ENCODE measurements at places on chromosomes 7 and 10.
A peak's percentile ranks its signal among the peaks of the same experiment; 100 is the strongest.

GRCh38 chr7:157358753-157359096, 21.9 kb downstream of the DNAJB6 start:
- no peak for DNase-seq

GRCh38 chr10:88786032-88786770, 16.3 kb upstream of the LIPM start:
- DNase-seq = no peak

DNA sequence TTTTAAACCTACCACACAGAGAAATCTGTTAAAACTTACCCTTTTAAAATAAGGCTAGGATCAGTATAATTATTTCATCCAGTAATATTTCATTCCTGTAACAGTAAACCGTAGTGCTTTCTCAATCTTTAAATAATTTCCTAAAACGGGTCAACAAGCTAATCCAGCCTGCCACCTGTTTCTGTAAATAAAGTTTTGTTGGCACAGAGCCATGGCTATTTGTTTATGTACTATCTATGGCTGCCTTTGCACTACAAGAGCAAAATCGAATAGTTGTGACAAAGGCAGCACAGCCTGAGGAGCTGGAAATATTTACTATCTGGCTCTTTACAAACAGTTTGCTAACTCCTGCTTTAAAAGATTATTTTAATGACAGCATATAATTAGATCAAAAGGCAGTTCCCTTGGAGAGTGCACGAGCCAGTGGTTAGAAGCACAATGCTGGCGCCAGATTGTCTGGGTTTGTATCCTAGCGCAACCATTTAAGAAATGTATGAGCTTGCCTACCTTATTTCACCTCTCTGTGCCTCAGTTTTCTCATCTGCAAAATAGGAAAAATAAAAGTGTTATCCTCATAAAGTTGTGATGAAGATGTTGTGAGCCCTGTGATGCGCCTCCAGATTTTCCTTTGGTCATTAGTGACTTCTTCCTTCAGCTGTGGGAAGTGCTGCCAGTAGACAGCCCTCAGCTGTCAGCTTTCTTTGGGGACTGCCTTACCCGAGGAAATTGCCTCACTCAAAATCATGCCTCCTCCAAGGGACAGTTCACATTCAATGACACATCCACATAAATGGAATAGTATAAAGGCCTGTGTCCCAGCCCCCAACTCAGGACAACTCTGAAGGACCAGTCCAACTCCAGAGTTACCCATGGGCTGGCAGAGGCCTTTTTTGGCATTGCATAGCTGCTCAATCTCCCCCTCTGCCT, 11.8 kb upstream of the MIOS start:
- peak; percentile 77 for DNase-seq

- no peak for DNase-seq
These were observed 29.9 kb upstream of the DLD start for GRCh38 chr7:107860981-107861652.

- no peak for DNase-seq
These were observed 165.8 kb downstream of the CFTR start for GRCh38 chr7:117645481-117646165.

DNA sequence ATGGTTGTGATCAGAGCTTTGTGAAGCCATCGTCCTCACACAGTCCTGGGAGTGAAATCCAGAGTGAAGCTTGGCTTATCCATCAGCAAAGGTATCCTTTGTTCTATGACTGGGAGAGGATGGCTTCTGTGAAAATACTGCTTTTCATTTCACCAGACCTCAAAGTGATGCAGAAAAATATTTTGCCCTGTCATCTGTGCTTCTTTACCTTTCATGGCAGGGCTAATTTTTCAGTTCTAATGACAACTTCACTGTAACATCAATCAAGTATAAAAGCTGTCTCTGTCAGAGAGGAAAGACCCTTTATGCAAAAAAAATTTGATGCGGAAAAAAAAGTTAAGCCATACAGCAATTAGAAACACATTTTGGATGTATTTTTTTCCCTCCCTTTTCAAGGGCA, 468.1 kb upstream of the ADARB2 start:
- DNase-seq = no peak

DNA sequence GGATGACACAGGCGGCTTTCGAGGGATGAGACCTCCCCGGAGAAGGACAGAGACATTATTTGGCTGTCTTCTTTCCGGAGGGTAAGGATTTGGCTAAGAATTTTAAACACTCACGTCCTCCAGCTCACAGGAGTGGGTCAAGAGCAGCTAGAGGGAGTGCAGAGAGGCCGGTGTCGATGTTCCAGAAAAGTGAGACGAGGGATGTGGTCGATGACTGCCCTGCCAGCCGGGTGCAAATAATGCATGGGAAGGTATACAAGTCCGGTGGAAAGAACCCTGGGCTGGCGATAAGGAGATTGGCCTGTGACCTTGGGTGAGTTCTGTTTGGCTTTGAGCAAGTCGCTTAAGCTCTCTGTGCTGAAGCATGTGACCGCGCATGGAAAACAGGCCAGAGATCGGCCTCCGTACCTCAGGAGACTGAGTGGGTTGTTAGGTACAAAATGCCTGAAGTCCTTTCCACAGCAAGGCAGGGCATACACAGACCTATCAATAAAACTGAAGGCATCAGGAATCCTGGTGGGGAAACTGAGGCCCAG, 149.1 kb downstream of the UBE2H start:
- DNase-seq = no peak

- no peak for DNase-seq
These were observed 111.4 kb downstream of the KIAA1217 start for GRCh38 chr10:24320373-24320772.

DNA sequence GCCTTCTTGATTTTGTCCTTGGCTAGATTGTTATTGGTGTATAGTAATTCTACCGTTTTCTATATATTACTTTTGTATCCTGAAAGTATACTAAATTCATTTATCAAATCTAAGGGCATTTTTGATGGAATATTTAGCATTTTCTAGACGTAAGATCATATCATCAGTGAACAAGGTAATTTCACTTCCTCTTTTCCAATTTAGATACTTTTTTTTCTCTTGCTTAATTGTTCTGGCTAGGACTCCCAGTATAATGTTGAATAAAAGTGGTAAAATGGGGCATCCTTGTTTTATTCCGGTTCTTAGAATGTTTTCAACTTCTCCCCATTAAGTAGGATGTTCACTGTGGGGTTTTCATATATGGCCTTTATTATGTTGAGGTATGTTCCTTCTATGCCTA, 260.7 kb downstream of the POLR1F start:
- DNase-seq = no peak

- DNase-seq = no peak
These were observed 5.2 kb downstream of the PSMG3 start for GRCh38 chr7:1564603-1565022.

DNA sequence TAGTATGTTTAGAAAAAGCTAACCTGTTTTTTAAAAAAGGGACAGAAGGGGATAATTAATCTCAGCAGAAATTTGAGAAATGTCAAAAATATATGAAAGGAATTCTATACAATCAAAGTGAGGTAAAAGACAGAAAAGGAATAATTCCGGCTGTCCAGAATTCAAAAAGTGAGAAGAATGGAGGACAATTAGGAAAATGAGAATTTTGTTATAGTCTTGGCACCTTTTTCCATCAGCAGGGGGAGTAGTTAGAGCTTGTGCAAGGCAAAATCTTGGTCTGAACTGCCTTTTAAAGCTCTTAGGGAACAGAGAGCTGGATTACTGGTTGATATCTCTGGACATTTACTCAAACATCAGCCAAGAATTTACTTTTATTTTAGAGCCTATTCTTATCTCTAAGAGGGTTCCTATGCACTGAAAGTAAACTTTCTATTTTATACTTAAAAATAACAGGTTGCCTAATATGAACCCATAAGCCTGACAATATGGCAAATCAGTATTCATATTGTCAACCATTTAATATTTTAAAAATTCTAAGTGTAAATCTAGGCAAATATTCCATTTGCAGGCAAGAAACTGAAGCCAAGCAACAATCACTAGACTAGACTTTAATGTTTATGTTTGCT, 185.6 kb downstream of the ANK3 start:
- DNase-seq = peak; percentile 35

DNA sequence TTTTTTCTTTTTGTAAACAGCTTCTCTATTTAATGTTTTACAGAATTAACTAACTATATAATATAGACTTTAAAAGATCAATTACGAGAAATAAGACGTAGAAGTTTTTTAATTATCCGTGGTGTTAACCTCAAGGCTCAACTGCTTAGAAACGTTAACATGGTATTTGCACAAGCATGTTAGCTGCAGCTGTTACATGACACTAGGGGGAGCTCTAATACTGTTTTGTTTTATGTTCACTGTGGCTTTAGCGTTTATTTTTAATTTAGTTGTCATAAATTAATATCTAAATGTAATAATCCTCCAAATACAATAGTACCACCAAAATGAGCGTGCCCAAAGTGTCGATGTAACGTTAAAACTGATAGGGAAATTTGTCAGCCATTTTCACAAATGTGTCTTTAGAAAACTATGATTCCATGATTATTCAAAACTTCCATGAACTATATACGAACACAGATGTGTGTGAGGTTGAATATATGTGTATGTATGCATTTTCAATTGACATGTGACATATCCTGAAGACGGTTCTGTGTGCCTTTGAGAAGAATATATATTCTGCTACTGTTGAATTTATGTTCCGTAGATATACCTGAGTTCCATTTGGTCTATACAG, 828.8 kb upstream of the MBL2 start:
- peak; percentile 56 for DNase-seq

DNA sequence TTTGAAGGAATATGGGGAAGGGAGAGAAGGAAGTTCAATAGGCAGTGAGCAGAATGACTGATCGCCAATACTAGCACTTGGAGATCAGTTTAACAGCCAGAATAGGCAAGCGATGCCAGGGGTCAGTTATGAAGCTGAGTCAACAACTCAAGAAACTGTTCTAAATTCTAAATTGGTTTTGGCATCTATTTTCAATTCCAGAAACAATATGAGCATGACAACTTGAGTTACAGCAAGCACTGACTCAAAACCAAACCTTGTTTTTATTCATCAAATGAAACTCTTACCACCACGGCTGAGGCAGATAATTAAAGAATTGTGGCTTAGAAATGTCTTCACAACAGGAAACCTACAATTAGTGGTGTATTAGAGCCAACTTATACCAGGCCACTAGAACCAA, 180.5 kb upstream of the ASAH2 start:
- no peak for DNase-seq

DNA sequence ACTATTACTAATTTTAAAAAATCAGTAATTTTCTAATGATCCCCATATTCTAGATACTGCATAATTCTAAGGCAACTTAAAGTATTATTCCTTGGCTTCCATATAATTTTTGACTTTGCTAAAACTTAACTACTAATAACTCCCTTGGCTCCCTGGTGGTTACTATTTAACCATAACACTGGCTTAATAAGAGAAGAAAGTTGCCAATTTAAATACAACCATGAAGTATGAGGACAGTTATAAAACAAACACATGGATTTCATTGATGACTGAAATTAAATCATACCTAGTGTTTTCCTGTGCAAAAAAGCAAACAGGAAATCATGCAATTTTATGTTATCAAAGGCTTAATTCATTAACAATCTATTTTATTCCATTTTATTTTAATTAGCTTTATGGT, 1073.9 kb downstream of the GRM8 start:
- no peak for DNase-seq

- peak; percentile 46 for DNase-seq
These were observed 918 bp downstream of the NET1 start for GRCh38 chr10:5413012-5413938.

GRCh38 chr7:71721742-71722141, 589.8 kb downstream of the GALNT17 start:
- DNase-seq = no peak

DNA sequence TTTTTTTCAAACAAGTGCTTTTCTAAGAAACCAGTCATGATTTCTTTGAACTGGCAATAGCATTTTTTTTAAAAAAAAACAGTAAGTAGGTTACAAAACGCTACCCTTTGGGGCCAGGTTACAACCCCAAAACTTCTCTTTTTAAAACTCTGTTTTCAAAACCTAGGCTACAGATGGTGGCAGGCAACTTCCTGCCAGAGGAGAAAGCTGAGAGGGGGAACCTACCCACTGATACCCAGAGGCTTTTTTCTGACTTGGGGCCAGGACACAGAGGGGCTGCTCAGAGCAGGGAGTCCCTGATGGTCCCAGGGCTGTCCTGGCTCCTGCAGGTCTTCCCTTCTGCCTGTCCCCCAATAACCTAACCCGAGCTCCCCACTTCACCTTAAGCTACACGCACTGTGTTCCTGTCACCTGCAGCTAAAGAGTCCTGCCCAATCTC, 6.9 kb downstream of the STN1 start:
- DNase-seq = no peak

- no peak for DNase-seq
These were observed 68.8 kb upstream of the RSU1 start for GRCh38 chr10:16886031-16886430.

DNA sequence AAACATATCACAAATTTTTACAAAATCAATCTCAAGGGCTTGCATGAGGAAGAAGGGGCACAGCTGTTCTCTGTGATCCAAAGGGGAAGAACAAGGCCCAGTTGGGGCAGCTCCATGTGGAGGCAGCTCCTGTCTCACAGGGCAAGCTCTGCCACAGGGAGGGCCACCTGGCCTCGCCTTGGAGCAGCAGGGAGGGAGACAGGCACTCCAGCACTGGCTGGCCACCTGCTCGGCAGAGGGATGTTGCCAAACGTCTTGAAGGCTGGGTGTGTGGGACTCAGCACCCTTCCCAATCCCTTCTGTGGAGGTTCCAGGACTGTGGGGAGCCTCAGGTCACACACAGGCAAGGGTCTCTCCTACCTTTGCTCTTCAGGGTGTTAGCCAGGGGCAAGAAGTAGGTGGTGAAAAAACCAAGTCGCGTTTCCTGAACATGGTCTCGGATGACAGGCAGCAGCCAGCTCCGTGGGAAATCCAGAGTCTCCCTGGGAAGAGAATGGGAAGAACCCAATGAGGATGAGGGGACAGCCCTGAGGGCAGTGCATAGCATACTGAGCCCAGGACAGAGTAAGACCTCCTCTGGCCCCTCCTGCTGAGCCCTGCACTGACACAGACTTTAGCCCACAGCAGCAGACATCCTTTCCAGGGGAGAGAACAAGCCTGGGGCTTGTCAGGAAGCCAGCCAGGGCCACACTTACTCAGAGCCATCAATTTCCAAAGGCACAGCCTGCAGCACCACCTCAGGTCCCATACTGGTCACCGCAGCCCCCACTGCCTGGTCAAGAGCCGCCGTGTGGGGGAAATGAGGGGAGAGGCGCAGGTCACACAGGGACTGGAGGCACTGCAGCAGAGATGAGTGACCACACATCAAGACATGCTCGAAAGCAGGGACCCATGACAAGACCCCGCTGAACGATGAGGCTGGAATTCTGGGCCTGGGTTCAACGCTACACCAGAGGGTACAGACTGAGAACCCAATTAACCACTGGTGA, 21.9 kb downstream of the RRP12 start:
- no peak for DNase-seq

GRCh38 chr10:36021096-36021495, 379.0 kb upstream of the FZD8 start:
- DNase-seq = no peak
